ENCODE measurements at places on chromosomes 1 and 21.
A peak's percentile ranks its signal among the peaks of the same experiment; 100 is the strongest.

DNA sequence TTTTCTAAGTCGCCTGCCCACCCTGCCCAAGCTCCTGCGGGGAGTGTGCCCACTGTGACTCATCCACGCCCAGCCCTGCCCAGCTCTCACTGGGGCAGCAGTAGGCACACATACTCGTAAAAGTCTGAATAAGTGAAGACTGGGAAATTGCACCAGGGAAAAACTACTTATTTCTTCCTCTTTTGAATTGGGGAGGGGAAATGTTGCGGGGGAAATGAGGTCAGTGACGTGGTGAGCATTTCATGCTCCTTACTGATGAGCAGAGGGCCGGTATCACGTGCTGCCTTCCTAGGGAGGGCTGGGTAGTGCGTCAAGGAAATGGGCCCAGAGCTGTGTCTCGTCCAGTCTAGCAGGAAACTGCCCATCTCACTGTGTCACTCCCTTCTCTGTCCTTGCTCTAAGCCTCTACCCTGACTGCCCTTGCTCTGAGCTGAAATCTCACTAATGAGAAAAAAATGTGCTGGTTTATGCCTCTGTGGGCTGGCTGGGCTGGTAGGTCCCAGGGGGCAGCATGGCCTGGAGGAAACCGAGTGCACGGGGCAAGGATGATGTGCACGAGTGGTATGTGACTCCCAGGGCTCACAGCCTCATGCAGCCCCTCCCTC, 13.5 kb upstream of the TNFRSF1B start:
- peak; percentile 76 for DNase-seq

GRCh38 chr1:112954945-112955772, 837 bp downstream of the SLC16A1 start:
- peak; percentile 64 for DNase-seq

DNA sequence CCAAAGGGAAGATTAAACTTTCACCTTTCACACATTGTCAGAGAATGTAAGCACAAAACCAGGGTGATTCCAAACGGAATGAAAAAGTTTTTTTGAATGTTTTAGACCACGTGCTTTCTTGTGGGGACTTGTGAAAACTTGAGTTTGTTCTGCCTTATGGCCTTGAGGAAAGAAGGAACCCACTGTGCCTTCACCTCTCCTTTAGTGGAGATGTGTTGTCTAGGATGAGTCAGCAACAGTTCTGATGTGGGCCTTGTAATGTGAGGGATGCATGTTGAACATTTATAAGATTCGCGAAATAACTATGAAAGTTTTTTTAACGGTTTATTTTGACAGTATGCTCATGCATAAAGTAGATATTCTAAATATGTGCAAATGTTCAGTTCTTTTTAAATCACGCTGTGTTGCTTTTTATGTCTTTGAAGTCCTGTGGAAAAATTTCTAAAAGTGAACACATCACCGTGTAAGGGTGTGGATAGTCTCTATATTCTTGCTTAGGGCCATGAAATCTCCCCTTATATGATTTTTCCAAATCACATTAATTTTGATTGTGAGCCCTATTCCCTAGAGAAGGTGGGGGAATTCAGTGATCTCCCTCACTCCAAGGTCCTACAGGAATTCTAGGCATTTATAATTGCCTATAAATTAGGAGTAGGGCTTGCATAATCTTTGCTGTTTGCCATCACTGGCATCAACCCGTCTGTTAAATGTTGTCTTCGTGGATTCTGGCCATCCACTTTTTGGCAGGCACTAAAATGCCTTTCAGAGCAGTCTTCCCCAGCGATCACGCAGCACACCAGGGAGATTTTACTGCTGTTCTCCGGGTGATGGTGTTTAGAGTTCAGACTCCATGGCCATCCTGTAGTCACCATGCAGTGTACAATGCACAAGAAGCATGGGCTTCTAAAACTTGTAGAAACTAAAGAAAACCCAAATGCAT, 47.4 kb downstream of the PLA2G4A start:
- no peak for DNase-seq

GRCh38 chr1:43284546-43285110, 753 bp downstream of the C1orf210 start:
- peak; percentile 64 for DNase-seq

- DNase-seq: no peak
Observed at GRCh38 chr1:36135330-36135667, 10.3 kb upstream of the COL8A2 start.

DNA sequence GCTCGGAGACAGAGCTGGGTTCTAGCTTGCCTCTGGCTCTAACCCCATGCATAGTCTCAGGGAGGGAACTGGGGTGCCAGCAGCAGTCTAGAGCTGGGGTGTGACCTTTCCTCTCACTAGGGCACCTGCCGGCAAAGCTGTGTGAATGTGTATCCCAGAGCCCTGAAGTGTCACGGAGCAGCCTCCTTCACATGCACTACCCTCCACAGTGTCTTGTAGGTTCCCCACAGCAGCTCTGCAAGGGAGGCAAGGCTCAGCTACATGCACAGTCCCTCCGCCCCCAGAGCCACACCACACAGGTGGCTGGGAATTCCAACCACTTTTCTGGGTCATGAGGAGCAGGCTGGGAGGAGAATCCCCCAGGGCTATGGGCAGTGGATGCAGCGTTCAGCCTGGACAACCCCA, 7.7 kb upstream of the HPCA start:
- DNase-seq: peak; percentile 52

GRCh38 chr1:67256291-67257172, 51.1 kb upstream of the IL12RB2 start:
- DNase-seq: no peak

DNA sequence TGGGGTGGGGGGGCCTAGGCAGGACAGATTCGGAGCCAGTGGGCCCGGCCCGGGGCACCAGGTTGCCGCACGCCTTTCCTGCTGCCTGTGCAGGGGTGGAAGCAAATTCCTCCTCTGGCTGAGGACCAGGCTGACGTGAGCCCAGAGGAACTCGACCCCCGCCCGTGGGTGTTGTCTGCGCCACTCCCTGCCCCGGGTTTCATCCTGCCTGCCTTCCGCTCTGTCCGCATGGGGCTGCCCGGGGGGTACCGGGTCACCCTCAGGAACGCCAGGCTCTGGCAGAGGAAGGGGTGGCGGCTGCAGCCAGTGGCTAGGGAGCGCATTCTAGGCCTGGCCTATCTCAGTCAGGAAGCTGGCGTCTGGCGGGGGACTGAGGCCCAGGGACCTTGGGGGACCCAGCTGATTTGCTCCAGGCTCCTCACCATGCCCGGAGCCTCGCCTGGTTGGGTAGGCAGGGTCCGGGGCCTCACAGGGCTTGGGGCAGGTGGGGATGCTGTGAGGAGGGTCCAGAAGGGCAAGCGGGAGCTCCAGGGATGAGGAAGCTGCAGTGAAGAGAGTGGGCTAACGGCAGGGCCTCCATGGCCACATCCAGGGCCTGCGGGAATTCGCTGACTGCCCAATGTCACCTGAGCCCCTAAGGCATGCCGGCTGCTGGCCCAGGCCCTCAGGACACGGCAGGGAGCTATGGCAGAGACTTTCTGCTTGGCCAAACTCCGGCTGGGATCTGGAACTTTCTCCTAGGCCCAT, 2.4 kb upstream of the IBA57 start:
- peak; percentile 79 for DNase-seq

- DNase-seq: no peak
Observed at GRCh38 chr21:33096426-33096825, 26.5 kb downstream of the OLIG1 start.

DNA sequence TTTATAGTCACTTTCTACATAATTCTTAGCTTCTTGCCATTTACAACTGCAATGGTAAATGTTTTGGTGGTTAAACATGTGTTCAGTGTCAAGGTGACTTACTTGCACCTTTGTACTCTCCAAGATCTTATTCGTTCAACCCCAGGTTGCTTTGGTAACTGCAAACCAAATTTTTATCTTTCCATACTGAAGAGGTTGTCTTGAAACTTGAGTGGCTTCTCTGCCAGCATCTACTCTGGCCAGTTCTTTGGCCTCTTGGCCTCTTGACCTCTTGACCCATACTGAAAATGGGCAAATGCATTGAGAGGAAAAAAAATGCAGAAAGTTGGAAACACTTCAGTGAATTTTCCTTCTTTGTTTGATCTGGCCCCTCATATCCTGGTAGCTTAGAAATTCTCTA, 88.0 kb upstream of the LRRC7 start:
- no peak for DNase-seq

- no peak for DNase-seq
Observed at GRCh38 chr1:180270530-180271271, 40.6 kb downstream of the LHX4 start.

DNA sequence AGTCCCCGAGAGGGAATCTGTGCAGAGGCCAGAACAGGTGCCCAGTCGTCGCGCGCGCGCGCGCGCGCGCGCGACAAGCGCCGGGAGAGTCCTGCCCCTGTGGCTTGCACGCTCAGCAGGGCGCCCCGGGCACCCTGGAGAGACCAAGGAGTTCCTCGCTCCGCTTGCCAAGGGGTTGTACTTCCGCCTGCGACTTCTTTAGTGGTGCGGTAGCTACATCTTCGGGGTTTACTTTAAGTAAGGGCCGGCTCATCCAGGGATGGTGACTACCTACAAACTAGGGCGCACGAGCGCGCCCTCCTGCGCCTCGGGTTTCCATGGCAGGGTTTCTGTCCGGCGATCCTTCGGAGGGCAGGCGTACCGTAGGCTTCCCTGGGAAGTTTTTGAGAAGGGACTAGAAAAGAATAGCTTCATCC, 1.4 kb downstream of the LHX4 start:
- DNase-seq: no peak

GRCh38 chr1:177118901-177119300, 45.6 kb downstream of the ASTN1 start:
- no peak for DNase-seq

DNA sequence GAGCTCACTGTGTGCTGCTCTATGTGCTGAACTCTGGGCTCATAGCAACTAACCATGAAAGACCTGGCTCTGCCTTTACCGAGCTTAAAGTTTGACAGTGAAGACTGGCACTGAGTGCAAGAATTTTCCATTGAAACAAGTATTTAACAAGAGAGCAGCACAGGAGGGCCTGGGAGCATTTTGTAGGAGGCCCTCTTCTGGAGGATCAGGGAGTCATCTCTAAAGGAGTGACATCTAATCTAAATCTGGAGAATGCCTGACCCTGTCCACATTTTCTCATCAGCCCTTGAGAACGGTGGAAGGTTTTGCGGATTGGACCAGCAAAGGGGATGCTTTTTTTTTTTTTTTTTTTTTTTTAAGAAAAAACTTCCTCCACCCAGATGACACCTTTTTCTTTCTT, 150.8 kb downstream of the ROR1 start:
- no peak for DNase-seq

- DNase-seq: no peak
Observed at GRCh38 chr1:23578311-23578996, 19.2 kb upstream of the ID3 start.

DNA sequence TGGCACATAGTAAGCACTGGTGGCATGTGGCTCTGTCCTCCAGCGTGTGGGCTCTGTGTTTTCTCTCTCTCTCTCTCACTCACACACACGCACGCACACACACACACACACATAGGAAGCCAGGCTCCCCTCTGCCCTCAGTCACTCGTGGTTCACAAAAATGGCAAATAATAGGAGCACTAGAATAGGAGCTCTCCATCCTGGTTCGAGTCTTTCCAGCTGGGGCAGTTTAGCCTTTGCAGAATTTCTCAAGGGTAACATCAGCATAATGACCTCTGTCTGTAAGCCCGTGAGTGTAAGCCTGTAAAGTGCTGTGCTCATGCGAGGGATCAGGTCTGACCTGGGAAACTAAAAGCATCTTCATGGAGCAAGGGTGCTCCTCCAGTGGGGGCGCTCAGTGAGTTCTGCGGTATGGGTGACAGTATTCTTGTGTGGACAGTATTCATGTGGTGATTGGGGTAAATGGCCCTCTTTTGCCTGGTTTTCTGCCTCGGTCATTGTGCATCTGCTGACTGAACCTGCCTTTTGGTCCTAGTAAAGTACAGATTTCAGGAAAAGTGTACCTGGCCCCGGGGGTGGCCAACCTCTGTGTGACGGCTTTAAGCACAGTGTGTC, 842 bp upstream of the ZC3H12A start:
- DNase-seq: no peak

- DNase-seq: peak; percentile 91
Observed at GRCh38 chr21:37365517-37366481, 774 bp upstream of the DYRK1A start.

GRCh38 chr1:31198150-31198549, 41.5 kb downstream of the NKAIN1 start:
- DNase-seq: no peak

DNA sequence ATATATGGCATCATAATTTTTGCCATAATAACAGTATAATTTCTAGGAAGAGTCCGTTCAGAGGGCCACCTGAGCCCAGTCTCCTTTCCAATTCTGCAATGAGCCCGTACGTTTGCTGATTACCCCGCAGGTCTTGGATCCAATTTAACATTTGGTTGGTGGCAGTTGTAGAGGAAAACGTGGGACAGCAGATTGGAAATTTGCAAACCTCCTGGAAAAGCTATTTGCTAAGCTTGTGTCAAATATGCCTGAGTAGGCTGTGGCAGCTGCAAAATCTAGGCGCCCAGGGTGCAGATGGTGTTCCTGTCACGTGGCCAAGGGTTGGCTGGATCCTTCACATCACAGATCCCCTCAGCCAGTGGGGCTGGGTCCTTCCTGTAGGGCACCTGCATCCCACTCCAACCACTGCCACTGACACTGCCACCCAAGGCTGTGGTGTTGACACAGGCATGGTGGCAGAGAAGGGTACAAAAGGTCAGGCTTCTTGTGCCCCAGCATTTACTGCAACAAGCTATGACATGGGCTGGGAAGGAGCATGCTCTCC, 174.8 kb upstream of the SYT6 start:
- no peak for DNase-seq

GRCh38 chr1:38953433-38953860, 11.8 kb upstream of the RHBDL2 start:
- no peak for DNase-seq

DNA sequence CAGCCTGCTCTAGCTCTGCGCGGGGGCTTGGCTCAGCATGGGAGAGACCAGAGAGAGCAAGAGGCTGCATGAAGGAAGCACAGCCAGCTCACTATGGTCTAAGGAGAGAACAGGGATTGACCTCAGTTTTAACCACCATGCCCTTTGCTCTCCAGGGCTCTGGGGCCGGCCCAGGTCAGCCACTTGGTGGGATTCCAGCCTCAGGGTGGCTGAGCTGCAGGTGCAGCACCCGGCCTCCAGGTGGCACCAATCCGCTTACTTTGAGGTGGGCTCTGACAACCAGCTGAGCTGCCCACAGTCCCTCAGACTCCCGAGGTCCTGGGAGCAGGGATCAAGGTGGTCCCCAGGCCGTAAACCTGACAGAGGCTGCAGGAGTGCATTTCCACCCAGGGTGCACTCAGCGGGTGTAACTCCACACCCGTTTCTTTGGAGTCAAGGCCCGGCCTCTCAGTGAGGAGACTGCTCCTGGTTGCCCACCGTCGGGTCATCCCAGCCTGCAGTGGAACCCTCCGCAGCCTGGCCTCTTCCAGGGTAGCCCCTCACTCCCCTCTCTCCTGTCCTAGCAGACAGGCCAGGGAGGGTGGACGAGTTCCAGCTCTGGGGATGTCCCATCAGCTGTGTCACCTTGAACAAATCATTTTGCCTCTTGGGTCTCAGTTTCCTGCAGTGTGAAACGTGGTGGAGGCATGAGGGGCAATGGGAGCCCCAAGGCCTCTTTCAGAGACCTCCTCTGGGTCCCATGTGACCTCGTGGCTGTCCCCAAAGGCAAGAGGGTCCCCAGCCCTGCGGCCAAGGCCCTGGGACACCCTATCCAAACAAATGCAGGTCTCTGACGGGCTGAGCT, 607 bp upstream of the LGR6 start:
- peak; percentile 78 for DNase-seq

- no peak for DNase-seq
Observed at GRCh38 chr1:61404597-61405376, 320.2 kb downstream of the TM2D1 start.

All from upper lobe of right lung (tissue), 1 donor.